NCI-H526 (cell line): ENCODE measurements at places on chromosomes 1 and 21.

DNA sequence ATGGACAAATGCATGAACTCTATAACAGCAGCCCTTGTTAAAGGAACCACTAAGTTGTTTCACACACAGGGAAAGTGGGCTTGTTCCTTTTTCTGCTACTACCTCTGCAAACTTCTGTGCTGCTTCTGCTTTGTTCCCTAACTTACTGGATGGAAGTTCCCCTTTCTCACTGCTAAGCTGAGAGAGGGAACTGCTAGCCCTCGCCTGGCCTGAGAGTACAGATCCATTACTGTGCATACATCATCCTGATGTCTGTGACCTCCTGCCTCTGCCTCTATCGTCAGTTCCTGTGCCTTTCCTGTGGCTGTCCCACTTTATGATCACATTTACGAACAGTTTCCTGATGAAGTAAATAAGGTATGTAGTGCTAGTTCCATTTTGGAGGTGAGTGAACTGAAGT, 3.5 kb downstream of the GNAT2 start:
- DNase-seq: no peak

DNA sequence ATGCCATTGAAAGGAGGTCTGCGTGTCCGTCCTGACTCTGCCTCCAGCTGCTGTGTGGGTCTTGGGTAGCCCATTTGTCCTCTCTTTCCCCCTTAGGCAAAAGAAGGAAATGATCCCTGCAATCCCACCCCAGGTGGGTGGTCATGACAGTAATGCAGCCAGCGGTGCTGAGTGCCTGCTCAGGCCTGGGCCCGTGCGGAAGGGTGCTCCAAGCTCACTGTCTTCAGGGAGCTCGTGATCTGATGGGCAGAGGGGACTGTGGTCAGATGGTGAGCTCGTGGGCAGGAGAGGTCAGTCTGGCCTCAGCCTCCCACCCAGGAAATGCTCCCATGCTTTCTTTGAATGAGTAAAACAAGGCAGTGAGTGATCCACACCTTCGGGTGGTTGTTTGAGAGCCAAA, 35.3 kb upstream of the TTC4 start:
- DNase-seq: no peak

DNA sequence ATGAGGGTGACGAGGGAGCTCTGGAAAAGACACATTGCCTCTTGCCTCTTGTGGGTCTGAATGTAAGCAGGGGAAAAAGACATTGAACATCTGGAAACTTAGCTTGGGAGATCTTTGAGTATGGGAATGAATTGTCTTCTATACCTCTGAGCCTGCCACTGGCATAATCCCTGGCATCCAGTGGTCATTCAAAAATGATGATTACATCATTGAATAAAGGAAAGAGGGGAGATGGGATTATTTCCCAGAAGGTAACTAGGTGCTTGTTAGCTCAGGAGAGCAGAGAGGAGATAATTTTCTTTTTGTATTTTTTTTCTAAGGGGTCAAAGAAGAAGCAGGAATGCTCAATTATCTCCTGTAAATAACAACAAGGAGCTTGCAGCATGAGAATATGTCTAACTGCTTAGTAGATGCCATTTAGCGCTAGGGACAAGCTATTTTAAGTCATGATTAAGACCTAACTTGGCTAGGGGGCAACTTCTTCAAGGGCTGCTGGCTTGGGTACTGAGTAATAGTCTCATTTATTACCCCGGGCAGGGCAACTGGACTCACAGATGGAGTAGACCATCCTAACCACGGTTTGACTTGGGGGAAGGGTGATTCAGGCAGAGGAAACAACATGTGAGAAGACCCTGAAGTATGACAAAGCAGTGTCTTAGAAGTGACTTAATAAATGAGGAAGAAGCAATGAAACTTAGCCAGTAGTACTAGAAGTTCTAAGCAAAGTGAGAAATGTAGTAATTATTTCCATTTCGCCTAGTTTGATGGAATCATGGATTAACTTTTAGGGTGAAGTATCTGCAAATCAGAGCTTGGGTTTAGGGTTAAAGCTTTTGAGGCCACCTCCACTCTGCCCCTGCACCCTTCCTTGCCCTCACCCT, 11.0 kb upstream of the XCL2 start:
- DNase-seq: no peak

- no peak for DNase-seq
Measured at GRCh38 chr21:22754746-22755145, 1756.5 kb downstream of the NCAM2 start.

GRCh38 chr1:239952348-239953308, 139.1 kb upstream of the FMN2 start:
- DNase-seq: no peak

DNA sequence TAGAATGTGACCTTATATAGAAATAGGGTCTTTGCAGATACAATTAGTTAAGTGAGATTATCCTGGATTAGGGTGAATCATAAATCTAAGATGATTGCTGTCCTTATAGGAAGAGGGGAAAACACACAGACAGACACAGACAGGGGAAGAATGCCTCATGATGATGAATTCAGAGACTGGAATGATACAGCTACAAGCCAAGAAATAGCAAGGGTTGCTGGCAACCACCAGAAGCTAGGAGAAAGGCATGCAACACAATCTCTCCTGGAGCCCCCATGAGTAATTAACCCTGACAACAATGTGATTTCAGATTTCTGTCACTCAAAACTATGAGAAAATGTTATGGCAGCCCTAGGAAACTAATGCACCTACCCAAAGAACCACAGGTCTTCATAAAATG, 19.1 kb upstream of the PPIH start:
- DNase-seq: no peak

GRCh38 chr1:20423169-20423795, 62.7 kb downstream of the CAMK2N1 start:
- no peak for DNase-seq

DNA sequence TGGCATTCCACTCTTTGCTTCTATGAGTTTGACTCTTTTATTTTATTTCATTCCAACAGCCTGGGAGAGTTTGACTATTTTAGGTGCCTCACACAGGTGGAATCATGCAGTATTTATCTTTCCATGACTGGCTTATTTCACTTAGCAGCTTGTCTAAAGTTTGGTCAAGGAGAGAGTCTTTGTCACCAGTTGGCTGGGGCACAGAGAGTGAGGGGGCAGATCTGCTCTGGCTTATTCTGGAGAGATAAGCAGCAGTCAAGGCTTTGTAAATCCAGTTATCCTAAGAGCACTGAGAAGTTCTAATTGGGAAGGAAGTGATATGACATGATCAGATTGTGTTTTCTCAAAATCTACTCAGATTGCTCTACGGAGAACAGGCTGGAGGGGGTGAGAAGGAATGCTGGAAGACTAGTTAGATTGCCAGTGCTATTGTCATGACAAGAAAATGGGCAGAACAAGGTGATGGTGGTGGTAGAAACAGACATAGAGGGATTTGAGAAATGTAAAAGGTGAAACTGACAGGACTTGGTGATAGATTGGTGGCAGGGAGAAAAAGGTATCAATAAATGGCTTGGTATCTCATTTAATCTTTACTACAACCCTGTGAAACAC, 12.1 kb upstream of the CTTNBP2NL start:
- DNase-seq: no peak

- DNase-seq: no peak
Measured at GRCh38 chr1:24920533-24920925, 9.5 kb downstream of the RUNX3 start.

GRCh38 chr1:6960860-6961259, 175.6 kb downstream of the CAMTA1 start:
- no peak for DNase-seq

DNA sequence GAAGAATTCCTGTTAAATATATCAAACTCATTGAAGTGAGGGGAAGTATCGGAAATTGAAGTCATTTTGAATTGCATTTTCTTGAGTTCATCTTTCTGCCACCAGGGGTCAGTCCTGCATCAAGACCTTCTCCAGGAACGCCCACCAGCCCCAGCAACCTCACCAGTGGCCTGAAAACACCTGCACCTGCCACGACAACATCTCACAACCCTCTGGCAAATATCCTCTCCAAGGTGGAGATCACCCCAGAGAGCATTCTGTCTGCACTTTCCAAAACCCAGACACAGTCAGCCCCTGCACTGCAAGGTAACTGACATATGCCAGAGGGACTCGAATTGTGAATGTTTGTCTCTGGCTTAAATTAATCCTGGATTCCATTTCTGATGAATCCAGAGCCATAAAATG, 22.8 kb upstream of the TARS2 start:
- peak; percentile 95 for DNase-seq

GRCh38 chr1:10607228-10607627, 132.5 kb downstream of the PEX14 start:
- no peak for DNase-seq

DNA sequence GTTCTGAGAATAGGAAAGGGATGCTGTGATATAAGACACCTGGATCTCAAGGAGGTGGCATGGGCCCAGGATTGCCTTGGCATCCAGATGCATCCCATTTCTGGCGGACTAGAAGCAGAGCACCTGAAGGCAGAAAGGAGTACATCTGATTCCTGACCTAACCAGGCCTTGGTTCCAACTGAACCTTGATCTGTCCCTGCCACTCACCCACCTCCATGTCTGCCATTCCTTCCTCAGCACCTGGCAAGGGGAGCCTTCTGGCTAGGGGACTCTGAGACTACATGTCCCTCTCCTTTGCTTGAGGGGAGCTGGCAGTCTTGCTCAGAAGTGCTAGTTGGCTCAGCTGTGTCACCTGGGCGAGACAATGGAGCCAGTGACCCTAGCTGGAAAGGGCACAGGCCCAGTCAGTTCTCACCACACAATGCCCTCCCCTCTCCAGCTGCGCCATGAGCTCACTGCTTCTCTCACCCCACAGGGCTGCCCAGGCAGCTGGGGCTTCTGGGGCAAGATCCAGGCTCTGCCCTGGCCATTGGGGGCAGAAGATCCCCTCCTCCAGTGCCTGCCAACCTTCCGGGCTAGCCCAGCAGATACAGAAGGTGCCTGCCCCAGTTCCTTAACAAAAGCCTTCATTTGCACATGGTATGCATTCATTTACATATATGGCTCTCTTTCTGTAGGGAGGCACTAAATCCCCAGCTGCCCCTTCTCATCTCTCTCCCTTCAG, 2.9 kb downstream of the IGSF8 start:
- DNase-seq: peak; percentile 89

DNA sequence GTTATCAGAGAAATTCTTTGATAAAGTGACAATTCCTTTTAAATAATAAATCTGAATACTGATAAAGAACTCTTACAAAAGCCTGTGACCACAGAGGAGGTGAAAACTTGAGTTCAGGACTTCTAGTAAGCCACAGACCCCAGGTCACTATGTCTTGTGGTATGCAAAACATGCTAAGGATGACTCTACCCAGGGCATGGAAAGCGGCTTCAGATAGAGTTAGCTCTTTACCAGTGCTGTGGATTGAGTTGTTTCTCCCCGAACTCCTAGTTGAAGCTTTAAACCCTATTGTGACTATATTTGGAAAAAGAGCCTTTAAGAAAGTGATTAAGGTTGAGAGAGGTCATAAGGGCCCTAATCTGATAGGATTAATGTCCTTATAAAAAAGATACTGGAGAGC, 42.3 kb downstream of the HLX start:
- DNase-seq: no peak

GRCh38 chr1:216749232-216749631, 26.0 kb upstream of the ESRRG start:
- no peak for DNase-seq

DNA sequence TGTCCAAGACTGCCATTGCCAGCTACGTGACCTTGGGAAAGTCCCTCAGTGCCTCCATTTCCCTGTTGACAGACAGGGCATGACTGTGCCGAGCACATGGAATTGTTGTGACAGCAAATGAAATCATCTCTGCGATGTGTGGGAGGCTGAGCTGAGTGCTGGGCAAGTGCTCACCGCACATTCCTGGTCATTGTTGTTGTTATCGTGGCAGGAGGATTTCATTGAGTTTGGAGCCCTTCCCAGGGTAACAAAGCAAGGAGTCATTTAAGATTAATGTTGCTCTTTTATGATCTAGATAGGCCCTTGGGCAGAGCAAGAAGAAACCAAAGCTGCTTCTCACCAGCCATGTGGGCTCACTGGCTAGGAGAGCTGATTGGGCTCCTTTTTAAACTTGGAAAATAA, 39.6 kb upstream of the ITPKB start:
- DNase-seq: no peak

- DNase-seq: no peak
Measured at GRCh38 chr1:4594286-4594991, 60.0 kb upstream of the AJAP1 start.

GRCh38 chr1:189775343-189775742, 702.3 kb downstream of the BRINP3 start:
- DNase-seq: no peak

DNA sequence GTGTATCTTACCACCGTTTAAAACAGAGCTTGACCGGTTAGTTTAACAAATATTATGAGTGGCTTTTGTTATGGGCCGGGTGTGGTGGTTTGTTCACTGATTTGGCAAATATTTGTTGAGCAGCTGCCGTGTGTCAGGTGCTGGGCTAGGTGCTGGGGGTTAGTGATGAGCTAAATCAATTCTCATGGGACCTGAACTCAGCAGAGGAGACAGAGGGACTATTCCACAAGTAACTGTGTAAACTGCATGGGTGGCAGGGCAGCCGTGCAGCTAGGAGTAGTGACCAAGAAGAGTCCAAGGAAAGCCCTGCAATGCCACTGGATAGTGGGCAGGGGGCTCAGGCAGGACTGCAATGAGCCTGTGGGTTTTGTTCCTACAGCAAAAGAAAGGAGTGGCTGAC, 11.2 kb upstream of the C2CD2 start:
- DNase-seq: peak; percentile 52

DNA sequence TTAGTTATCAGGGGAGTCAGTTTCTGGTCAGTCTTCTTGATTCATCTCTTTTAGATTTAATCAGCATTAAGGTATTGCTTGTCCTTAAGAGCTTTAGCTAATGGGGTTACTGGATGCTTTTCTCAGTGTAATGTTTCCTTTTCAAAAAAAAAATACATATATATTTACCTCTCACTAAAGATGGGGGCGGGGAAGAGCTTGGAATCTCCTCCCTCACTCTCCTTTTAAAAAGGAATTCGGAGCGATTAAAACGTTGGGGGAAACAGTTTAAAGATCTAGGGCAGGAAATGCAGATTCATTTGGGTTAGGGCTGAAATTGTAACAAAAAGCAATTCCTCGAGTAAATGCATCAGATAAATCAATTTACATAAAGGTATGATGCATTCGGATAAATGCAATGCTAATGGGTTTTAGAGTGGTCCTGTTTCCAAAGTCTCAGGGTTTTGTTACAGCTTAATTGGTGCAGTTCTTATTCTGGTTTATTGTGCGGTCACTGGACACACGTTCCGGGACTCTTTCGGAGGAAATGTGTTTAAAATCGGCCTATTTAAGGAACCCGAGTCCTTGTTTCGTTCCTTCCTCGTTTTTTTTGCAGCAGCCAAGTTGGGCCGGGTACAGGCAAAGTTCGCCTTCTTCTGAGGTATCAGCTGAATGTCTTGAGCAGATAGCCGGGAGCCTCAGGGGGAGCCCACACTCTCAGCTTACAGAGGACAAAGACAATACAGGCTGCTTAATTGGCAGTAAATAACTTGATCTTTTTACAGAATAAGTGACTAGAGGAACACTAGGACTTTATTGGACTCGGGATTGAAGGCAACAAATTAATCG, 1.6 kb downstream of the LMO4 start:
- peak; percentile 44 for DNase-seq
